AG04450 (cell line): ENCODE measurements at places on chromosomes 2 and 18.

GRCh38 chr2:166126007-166126639 lies 1.7 kb downstream of the SCN1A start:
- no peak for DNase-seq

GRCh38 chr2:71693286-71694270 lies 240.2 kb downstream of the DYSF start:
- no peak for DNase-seq

DNA sequence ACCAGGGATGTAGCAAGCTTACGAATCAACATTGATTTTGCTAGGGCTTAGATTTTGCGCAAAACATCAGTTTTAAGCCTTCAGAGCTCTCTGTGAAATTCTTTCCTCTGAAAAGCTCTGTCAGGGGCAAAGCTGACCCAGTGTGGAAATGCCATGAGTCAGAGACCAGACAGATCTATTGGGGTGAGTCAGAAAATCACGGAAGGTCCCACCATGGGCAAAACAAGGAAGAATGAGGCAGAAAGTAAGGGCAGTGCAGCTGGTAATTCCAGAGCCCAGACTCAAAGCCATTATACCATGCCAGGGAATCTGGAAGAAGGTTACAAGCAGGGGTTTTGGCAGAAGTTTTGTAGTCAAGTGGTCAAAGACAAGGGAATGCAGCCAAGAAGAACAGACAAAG lies 256.6 kb upstream of the CTAGE1 start:
- DNase-seq, result peak; percentile 63

DNA sequence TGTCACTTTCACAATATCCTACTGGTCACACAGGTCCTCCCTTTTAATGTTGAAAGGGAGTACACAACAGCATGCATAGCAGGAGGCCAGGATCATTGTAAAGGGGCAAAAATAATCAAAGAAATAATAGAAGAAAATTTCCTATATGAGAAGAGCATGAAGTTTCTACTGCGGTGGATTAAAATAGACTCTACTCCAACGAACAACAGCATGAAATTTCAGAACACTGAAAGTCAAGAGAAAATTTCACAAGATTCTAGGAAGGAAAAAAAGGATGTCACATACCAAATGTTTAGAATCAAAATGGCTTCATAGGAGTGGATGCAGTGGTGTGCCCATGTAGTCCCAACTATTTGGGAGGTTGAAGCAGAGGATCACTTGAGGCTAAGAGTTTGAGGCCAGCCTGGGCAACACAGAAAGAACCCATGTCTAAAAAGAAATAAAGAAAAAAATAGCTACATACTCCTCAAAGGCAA lies 72.0 kb upstream of the EPAS1 start:
- DNase-seq, result no peak

GRCh38 chr2:55555977-55556376 lies 36.5 kb downstream of the CFAP36 start:
- DNase-seq, result no peak

- no peak for DNase-seq
Observed at GRCh38 chr2:215019085-215019484, 119.3 kb downstream of the ABCA12 start.

DNA sequence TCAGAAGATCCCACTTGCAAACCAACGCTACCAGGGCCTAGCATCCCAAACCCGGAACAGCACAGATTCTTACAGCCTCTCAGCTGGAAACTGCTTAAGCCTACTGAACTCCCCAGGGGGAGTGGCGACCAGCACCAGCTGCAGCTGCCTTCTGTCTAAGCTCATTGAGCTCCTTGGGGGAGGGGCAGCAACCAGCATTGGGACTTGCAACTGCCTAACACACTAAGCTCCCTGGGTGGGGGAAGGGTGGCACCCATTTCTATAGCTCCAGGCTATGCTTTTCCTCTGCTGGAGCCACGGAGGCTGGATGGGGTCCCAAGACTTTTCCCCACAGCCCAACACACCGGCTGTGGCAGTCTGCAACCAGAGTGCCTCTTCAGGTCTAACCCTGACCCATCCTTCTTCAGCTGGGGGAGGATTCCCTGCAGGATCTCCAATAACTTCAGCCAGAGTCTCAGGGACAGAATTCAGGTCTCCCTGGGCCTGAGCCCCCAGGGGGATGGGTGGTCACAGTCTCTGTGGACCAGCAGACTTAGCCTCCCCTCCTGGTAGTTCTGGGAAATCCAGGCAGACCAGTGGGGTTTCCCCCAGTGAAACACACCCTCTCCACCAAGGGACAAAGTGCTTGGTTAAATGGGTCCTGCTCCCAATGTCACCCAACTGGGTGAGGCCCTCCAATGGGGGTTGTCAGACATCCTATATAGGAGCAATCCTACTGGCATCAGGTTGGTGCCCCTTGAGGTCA lies 45.9 kb upstream of the ITGA4 start:
- DNase-seq, result no peak

DNA sequence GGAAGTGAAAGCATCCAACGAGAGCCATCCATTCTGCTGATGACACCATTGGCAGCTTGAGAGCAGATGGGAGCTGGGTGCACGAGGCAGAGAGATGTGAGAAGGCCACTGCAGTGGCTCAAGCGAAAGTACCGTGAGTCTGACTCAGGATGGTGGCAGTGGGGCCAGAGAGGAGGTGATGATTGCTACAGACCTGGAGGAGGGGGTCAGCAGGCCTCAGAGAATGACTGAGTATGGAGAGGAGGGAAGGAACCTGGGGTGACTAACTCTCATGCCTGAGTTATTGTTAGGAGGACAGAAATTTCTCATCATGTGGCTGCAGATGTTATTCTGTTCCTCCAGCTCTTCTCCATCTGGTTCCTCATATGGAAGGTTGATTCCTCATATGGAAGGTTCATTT lies 8.8 kb upstream of the ZBTB7C start:
- DNase-seq, result no peak

DNA sequence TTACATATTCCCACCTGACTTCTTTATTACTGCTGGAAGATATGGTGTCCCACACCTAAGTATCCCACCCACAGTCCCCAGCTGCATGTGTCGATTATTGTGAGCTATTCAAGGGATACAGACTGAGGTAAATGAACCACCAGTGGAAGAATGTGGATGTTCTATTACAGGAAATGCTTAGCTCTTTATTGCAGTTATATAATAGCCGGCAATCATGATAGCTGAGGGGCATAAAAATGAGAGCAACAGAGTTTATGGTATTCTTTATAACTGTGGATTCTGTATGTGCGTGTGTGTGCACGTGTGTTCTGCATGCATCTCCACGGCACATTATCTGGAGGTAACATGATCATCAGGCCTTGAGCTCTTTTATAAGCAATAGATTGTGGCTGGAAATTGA lies 198.9 kb downstream of the NEDD4L start:
- no peak for DNase-seq
